ENCODE measurements at places on chromosomes 7 and 10.

- DNase-seq = no peak
Measured at GRCh38 chr10:71761541-71762113, 11.7 kb downstream of the VSIR start.

DNA sequence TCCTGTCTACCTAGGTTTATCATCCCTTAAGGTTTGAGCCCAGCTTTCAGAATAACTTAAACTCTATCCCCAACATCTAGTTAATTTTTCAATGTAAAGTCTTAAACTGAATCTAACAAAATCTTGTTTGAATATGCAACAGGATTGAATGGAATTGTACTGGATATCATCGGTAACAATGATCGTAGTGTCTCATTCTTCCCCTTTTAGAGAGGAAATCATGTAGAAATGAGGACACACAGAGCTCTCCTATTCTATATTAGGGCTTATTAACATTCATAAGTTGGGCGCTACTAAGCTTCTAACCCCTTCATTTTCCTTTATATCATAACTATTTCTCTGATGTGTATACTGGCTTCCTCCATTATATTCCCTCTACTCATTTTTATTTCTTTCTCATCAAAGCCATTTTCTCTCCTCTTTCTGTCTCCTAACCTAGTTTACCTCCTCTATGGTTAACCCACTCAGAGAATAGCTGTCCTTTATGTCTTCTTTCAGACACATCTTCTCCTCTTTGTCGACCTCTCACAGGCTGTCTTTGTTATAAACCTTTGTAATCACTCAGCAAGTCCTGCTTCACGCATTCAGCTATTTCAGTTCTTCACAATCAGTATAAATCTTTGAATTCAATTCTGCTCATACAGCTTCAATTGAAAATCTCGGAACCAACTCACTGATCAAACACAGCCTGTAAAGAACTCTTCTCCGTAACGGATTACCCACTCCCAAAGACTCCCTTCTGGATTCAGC lies 1019.0 kb upstream of the C7orf33 start:
- DNase-seq = no peak

- DNase-seq = no peak
Measured at GRCh38 chr10:45444022-45444421, 70.0 kb downstream of the ALOX5 start.

DNA sequence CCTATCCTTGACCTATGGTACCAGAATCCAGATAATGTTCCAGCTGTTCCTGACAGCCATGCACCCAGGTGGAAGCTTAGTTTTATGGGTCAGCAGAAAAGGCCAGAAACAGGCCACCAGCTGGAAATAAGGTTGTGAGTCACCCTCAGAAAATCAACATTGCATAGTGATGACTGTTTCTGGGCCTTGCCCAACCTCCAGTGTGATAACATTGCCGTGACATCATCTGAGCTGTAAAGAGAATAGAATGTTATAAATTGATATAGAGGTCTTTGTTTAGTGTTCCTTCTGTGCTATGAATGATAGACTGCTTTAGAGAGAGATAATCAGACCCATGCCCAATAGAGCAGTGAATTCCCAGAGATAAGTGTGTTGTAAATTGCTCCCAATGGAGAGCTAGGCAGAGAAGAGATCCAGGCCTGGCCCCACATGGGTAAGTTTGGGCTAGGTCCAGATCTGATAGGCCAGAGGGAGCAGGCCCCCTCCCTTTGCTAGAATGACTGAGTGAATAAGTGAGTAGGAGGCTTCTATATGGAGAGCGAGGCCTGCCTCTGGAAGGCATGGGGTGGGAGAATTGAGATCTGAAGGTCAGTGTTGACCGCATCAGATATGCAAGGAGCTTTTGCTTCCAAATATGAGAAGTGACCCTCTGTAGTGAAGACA lies 14.2 kb upstream of the HPS1 start:
- no peak for DNase-seq

- DNase-seq = no peak
Measured at GRCh38 chr10:124302951-124303505, 115.7 kb downstream of the OAT start.

Measured in cortex of kidney (tissue), 1 donor.